ENCODE measurements at places on chromosomes 6 and 20.

- no peak for DNase-seq
Observed at GRCh38 chr6:13952101-13952500, 27.3 kb downstream of the RNF182 start.

- no peak for DNase-seq
Observed at GRCh38 chr6:34729631-34730470, 27.5 kb upstream of the SNRPC start.

DNA sequence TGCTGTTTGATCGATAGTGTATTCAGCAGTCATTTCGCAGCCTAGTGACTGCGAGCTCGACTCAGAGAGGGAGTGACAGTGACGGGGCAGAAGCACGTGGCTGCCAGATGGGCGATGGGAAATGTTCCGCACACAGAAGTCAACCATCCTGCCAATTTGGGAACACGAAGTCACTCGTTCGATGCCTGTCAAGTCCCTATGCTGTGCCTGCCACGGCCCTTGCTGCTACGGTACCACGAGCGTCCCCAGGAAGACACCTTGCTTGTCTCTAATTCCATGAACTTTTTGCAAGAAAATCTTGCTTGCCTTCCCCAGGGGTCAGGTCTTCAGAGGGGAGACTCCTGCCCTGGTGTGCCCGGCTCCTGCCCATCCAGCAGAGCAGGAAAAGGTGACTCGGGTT is 17.0 kb upstream of the STX16 start:
- DNase-seq = no peak

DNA sequence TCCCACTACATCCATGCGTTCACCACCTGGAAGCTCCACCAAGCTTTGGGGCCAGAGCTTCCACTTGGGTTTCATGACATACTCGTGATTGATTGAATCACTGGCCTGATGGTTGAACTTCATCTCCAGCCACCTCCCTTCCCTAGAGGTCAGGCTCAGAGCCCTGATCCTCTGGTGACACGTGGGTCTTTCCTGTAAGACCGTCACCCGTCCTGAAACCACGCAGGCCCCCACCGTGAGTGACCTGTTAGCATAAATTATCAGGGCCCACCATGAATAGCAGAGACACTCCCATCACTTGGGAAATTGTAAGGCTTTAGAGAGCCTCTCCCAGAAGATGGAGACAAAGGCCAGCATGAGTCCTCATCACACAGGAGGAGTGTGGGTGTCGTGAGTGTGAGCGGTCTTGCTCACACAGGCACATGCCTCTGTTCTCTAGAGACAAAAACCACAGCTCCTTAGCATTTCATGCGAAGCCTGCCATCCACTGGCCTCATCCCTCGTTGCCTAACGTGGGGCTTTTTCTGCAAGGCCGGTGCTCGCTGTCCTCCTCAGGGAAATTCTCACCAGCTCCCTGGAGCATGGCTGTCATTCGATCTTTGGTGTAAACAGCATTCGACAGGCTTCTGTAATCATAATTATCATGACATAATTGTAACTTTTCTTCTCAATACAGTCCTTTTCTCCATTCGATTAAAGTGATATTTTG is 65.1 kb upstream of the DUSP22 start:
- DNase-seq = no peak

GRCh38 chr6:45901767-45902650 is 113.7 kb downstream of the CLIC5 start:
- DNase-seq = no peak

- DNase-seq = no peak
Observed at GRCh38 chr6:137738931-137739504, 128.0 kb upstream of the TNFAIP3 start.

DNA sequence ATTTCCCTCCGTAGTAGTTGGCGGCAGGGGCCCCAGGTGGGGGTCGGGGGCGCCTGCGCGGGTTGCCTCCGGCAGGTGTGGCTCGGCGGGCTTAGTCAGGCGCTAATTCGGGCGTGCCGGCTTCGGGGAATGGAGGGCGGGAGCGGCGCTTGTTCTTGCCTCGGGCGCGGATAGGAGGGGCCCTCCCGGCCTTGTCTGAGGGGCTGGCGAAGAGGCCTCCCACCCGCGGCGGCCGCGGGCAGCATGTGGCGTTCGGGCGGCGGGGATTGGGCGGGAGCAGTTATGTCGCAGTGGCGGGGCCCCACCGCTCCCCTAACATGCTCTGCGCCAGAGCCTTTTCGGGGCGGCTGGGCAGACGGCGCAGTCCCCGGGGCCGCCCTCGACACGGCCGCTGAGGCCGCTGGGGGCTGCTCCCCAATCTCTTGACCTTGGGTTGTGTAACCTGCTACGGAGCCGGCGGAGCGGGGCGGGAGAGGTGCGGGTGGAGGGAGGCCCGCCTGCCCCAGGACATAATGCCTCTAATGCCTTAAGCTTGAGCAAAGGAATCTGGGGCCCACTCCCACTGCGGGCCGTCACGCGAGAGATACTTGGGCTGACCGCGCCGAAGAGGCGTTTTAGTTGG is 1.1 kb downstream of the AMD1 start:
- peak; percentile 63 for DNase-seq

GRCh38 chr6:130602151-130602770 is 224.9 kb upstream of the SMLR1 start:
- peak; percentile 25 for DNase-seq

GRCh38 chr6:20647585-20647984 is 113.3 kb downstream of the CDKAL1 start:
- DNase-seq = no peak

DNA sequence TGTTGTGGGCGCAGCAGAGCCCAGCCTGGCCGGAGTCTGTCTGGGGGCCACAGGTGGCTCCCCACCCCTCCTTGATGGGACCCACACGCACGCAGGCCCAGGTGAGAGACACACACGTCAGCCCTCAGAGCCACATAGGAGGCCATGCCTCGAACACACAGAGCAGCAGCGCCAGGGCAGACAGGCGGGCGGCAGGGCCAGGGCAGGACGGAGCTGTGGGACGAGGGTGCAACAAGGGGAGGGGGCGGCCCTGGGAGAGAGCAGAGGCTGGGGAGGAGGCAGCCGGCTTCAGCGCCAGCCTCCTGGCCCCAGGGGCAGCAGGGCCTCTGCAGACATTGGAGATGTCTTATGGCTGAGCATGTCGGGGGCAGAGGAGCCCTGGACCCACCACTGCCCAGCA is 42.5 kb downstream of the KCNQ2 start:
- no peak for DNase-seq

DNA sequence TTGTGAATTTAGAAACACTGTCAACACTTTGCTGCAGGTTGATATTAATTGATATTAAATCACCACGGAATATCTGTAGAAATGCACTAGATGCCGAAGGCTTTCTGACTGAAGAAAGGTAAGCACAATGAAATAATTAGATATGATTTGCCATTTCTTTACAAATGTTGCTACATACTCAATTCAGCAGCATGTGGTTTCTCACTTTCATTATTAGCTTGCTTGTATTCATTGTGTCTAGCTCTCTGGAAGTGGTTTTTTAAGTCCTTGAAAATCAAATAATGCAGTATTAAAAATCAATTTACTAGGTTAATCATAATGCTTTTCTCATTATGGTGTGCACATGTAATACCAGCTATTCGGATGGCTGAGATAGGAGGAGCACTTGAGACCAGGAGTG is 231.3 kb upstream of the MARCKS start:
- no peak for DNase-seq

GRCh38 chr6:26322645-26323482 is 42.1 kb upstream of the BTN3A2 start:
- DNase-seq = no peak

- DNase-seq = no peak
Observed at GRCh38 chr6:37688078-37688850, 9.4 kb downstream of the MDGA1 start.

GRCh38 chr20:57361517-57361916 is 10.5 kb downstream of the RAE1 start:
- no peak for DNase-seq

- no peak for DNase-seq
Observed at GRCh38 chr6:104431096-104431495, 428.6 kb downstream of the HACE1 start.

DNA sequence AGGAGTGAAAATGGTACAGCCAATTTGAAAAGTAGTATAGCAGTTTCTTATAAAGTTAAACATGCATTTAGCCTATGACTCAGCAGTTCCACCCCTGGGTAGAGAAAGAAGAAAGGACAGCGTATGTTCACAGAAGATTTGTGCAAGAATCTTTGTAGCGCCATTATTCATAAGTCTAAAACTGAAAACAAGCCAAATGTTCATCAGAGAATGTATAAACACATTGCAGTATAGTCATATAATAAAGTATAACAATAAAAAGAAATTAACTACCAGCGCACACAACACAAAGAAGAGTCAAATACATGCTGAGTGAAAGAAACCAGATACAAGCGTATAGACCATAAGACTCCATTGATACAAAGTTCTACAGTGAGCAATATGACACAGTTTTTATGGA is 294.0 kb downstream of the SAMD5 start:
- no peak for DNase-seq

DNA sequence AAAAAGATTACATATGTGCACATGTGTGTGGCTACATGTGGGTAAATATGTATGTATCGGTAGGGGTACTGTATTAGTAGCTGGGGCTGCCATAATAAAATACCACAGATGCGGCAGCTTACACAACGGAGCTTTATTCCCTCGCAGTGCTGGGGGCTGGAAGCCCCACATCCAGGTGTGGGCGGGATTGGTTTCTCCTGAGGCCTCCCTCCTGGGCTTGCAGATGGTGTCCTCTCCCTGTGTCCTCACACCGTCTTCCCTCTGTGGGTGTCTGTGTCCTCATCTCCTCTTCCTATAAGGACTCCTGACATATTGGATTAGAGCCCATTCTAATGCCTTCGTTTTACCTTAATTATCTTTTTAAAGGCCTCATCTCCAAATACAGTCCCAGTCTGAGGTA is 97.7 kb downstream of the LY86 start:
- no peak for DNase-seq

GRCh38 chr20:31538326-31538725 is 24.1 kb downstream of the HM13 start:
- no peak for DNase-seq

- DNase-seq = no peak
Observed at GRCh38 chr6:112680091-112680490, 333.0 kb downstream of the RFPL4B start.

DNA sequence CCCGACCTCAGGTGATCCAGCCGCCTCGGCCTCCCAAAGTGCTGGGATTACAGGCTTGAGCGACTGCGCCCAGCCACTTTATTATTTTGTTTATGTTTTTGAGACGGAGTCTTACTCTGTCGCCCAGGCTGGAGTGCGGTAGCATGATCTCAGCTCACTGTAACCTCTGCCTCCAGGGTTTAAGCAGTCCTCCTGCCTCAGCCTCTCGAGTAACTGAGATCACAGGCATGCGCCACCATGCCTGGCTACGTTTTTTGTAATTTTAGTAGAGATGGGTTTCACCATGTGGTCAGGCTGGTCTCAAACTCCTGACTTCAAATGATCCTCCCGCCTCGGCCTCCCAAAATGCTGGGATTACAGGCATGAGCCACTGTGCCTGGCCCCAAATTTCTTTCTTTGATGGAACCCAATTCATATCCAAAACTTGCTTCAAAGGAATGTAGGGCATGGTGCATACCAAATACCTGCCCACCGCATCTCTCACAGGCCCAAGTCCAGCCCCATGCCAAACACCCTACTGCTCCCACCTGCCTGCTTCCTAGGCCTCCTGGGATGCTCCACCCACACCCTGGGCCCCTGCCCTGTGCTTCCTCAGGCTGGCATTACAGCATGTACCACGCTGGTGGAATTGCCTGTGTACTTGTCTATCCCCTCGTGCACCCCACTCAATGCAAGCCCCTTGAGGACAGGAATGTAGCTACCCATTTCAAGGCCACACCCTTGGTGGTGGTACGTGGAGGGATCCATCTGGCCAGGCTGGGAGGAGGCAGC is 4.9 kb upstream of the HMGA1 start:
- DNase-seq = no peak

- DNase-seq = no peak
Observed at GRCh38 chr20:43046966-43047365, 142.7 kb downstream of the PTPRT start.

DNA sequence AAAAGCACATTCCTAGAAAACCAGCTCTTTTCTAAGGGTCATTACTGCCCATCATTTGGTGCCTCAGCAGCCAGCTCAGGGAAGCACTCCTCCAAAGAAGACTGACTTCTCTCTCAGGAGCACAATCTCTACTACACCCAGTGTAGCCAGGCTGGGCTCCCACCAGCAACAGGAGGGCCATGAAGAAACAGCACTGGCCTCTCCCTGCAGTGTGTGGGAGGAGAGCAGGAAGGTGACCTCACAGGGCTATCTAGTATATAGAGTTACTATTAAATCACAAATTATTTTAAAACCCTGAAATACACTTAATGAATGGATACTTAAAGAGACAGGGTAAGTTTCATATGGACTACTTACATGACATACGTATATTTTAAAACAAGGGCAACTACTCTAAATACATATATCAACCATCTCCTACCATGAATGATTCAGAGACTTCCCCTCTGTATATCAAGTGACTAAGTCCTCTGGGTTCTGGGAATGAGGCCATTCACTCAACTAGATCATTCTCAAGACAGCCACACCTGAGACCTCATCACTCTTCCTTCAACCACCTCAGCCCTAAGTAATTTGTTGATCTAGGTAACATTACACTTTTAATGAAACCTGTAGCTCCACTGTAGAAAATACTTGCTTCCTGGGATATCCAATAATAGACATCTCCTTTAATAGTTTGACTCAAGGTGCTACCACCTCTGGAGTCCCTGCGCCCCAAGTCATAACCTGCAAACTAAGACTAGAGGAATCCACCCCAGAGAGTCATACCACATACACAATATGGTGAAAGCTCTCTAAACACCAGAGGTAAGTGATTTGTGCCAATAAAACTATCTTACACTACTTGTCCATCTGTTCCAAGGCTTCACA is 25.2 kb downstream of the TBX18 start:
- no peak for DNase-seq

DNA sequence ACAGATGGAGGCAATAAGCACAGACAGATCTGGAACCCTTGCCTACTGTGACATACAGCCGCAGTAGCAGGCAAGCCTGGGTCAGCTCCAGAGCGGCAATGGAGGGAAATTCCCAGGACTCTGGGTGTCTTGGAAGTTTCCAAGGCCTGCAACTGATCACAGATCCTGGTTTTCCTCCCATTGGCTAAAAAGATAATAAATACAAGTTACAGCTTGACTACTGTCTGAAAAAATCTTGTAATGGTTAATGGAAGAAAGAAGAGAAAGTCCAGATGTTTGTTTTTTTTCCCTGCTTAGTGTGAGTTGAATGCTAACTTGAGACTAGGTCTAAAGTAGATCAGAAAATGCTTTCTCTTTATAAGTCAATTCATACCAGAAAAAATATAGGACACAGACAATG is 307.6 kb downstream of the ALDH8A1 start:
- no peak for DNase-seq
